Cerebellum (tissue), 4 donors: ENCODE measurements at places on chromosomes 1 and 21. TPM values are rescaled to one million over a fixed set of nuclear protein-coding genes. Genes with fewer than 3 reads are reported as not detected.

GRCh38 chr1:37399830-37400464 is 74.4 kb upstream of the ZC3H12A start:
- no peak for DNase-seq

KRTAP20-3 gene
- not detected for total RNA-seq

GRCh38 chr21:39951183-39952101 is 84.2 kb downstream of the PCP4 start:
- no peak for DNase-seq

TMEM59 gene
- 72.4 TPM for total RNA-seq

HES4 gene
- 14.9 TPM for total RNA-seq
